Activated naive CD4-positive, alpha-beta T cell (primary cell): ENCODE measurements at places on chromosomes 3 and 15.

DNA sequence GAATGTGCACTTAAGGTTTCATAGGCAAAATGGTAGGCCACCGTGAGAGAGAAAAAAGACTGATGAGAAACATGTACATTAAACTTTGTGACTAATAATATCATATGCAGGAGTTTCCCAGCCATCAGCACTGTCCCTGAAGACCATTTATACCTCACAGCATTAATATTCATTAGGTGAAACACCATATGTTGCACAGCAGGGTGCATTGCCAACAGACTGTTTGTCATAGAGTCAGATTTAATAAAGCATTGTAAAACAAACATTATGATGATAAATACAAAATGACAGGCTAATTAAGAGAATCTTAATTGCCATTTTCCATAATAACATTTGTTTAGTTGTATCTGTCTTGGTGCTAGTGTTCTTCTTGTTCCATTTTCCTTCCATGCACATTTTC is 578.3 kb downstream of the EPHA3 start:
- no peak for DNase-seq

- DNase-seq: no peak
These were observed 19.2 kb upstream of the C15orf39 start for GRCh38 chr15:75182187-75183131.

DNA sequence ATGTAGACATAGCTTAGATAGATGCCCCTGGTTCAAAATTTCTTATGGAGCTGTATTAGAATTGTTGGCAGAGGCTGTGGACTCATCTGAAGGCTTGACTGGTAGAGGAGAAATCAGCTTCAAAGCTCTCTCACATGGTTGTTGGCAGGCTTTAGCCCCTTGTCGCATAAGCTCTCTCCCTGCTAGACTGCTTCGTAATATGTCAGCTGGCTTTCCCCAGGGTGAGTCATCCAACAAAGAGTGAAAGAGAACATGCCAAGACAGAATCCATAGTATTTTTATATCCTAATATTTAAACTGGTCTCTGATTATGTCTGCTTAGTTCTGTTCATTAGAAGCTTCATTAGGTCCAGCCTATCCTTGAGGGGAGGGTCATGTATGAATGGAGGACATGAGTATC is 427.4 kb upstream of the NAALADL2 start:
- DNase-seq: no peak

GRCh38 chr3:192054881-192055280 is 593.9 kb downstream of the PYDC2 start:
- DNase-seq: no peak

DNA sequence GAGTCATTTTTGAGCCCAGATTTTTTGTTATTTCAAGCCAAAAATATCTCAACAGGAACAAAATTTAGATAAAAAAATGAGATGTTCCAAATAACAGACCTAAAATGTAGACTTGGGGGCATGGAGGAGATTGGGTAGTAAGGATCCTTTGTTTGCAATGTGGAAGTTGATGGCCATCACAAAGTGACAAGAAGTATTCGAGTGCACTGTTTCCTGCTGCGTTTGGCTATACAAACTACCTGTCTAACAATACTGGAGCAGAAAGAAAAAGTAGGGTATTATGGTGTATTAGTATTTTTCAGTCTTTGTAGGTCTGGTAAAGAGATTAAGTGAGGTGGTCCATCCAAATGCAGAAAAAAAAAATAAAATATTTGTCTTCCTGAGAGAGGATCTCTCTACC is 284.2 kb downstream of the C3orf38 start:
- no peak for DNase-seq

GRCh38 chr15:36430726-36431265 is 148.6 kb upstream of the CDIN1 start:
- no peak for DNase-seq

DNA sequence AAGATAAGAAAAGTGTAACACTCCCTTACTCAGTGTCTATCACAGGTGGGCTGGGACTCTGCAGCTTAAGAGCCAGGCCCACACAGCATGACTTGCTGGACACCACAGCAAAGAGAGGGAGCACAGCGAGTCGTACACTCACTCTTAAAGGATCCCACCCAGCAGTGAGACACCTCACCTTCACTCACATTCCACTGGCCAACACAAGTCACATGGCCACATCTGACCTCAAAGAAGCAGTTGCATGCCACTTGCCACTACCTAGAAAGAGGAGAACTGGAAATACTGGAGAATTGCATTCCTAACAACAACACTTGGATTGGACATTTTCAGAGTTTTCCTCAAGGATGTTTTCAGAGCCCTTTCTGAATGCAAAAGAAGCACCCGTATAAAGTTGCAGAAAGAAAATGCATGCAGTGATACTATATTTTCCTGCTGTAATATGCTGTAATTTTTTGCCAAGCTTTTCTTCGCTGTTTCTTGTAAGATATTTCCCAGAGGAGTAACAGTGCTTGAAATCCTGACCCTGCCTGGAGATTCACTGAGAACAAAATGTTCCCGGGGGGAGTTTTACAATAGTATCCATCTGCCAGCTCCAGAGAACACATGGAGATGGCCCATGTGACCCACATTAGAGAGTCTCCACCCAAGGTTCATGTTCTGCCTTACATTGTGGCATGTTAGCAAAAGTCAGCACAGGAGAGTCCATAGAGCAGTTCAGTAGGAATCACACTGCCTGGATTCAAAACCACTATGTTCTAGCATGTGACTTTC is 42.2 kb downstream of the TRIM42 start:
- no peak for DNase-seq

DNA sequence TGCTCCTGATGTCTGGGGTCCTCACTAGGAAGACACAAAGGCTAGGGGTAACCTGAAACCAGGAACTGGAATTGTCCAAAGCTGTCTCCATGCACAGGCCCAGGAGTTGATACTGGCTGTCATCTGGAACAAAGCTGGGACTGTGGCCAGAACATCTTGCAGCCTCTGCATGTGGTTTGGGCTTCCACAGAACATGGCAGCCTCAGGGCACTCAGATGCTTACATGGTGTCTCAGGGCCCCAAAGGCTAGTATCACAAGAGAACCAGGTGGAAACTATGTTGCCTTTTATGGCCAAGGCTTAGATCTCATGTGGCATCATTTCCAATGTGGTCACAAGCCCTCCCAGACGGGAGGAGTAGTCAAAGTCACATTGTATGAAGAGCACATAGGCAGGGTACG is 335.2 kb upstream of the TRIM42 start:
- no peak for DNase-seq

- no peak for DNase-seq
These were observed 223.7 kb downstream of the FMN1 start for GRCh38 chr15:32970847-32971246.

GRCh38 chr3:59256230-59256629 is 206.4 kb upstream of the CFAP20DC start:
- no peak for DNase-seq

DNA sequence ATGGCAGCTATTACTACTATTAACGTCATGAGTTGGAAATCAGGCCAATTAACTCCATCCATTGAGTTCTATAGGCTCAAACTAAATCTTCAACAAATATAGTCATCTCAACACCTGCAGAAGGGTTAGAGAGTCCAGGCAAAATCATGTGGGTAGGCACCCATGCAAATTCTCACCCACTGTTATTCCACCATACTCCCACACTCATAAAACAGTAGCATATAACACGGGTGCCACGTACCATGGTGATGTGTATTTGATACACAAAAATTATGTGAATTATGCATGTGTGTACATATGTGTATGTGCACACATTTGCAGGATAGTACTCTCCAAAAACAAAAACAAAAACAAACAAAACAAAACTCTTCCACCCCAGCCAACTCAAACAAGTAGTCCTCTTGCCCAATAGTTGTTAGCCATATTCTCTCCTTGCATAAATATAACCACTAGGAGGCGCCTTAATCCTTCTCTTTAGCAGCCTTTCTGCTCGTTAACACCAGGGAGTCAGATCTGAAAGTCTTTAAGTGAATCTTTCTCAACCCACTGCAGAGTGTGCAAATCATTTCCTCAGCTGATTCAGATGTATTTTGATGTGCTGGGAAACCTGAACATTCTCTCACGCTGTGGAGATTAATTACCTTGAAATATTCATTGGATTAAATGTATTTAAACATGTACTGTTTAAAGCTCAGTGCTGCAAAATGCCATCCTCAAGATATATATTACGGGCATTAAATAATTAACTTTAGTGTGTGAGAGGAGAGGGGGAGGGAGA is 38.0 kb upstream of the COPB2 start:
- no peak for DNase-seq

- no peak for DNase-seq
These were observed 10.7 kb upstream of the SERPINI2 start for GRCh38 chr3:167484551-167484950.

GRCh38 chr3:193621127-193621526 is 28.1 kb downstream of the OPA1 start:
- DNase-seq: no peak

- no peak for DNase-seq
These were observed 18.2 kb upstream of the ZNF639 start for GRCh38 chr3:179304605-179305004.

DNA sequence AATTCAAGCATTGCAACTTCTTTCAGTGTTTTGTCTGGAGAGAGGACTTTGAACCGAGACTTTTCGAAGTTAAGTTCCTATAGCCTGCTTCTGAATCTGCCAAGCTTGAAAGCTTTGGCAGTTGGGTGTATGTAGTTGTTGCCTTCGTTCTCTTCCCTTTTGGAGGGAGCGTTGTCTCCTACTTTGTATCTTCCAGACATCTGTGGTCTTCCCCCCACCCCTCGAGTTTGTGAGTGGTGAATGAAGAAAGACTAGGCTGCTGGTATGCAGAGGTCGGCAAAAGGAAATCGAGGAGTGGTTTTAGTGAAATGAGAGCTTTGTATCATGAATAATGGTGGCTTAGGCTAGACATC is 1.3 kb downstream of the CTNNB1 start:
- DNase-seq: no peak

DNA sequence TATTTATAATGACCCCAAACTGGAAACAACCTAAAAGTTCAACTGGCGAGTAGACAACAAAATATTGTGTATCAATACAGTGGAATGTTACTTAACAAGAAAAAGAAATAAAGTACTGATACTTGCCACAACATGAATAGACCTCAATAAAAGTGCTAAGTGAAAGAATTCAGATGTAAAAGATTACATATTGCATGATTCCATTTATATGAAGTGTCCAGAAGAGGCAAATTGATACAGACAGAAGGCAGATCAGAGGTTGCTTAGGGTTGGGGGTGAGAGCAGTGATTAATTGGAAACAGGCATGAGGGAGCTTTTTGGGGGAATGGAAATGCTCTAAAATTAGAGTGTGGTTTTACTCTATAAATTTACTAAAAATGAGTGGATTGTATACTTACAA is 183.3 kb downstream of the SATB1 start:
- DNase-seq: no peak

DNA sequence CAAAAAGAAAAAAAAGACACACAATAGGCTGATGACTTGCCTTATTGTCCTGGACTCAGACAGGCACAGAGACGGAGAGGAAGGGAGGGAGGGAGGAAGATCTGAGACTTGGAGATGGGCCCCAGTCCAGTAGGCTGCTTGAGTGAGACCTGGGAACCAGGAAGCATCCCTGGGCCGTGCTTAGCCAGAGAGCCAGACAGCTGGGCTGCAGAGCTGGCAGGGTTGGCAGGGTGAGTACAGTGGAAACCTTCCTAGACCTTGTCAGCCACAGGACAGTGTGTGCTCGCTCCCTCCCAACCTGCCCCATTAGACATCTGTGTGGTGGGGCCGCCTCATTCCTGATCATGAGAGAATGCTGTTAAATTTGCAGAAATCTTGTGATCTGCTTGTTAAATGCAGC is 107.9 kb upstream of the ALDH1A3 start:
- no peak for DNase-seq
